Cortex of kidney (tissue), 1 donor: ENCODE measurements at places on chromosomes 1 and 21.

- DNase-seq, result no peak
Observed at GRCh38 chr1:28830814-28831213, 18.8 kb downstream of the OPRD1 start.

DNA sequence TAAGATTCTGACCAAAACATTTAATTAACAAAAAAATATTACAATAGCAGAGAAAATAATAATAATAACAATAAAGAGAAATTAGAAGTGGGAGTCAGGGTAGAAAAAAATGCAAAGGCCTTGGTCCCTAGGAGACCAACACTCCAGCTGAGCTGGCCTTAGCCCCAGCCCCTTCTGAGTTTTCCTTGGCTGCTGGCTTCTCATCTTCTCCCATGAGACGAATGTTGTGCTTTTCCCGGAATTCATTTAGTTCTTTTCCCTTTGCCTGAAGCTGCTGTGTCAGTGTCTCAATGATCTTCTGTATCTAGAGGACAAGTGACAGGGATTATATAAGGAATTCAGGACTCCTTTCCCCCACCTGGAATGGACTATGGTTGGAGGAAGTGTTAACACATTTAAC lies 2.4 kb downstream of the KLHDC9 start:
- no peak for DNase-seq

GRCh38 chr1:41662765-41663437 lies 178.4 kb upstream of the EDN2 start:
- no peak for DNase-seq

GRCh38 chr1:200892546-200892945 lies 2.2 kb upstream of the INAVA start:
- no peak for DNase-seq

GRCh38 chr1:58816072-58816746 lies 32.4 kb upstream of the JUN start:
- DNase-seq, result peak; percentile 46

DNA sequence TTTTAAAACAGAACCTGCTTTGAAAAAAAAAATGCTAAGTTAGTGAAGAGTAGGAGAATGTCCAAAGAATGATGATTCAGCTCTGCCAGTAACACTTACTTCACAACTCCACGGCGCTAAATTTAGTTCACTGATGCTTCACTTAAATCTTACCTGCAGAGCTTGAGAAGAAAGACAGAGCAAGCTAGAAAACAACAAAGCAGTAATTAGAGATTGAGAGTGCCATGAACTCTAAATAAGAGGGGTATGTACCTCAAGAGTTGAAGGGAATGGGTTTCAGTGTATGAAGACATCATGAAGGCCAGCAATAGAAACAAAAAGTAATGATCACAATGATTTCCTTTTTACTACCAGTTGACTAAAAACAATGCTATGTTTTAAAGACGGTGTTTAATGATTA lies 32.8 kb downstream of the EPRS1 start:
- no peak for DNase-seq

- DNase-seq, result no peak
Observed at GRCh38 chr1:155185783-155186066, 12.1 kb downstream of the TRIM46 start.

- no peak for DNase-seq
Observed at GRCh38 chr21:38869196-38869595, 63.5 kb downstream of the ETS2 start.

DNA sequence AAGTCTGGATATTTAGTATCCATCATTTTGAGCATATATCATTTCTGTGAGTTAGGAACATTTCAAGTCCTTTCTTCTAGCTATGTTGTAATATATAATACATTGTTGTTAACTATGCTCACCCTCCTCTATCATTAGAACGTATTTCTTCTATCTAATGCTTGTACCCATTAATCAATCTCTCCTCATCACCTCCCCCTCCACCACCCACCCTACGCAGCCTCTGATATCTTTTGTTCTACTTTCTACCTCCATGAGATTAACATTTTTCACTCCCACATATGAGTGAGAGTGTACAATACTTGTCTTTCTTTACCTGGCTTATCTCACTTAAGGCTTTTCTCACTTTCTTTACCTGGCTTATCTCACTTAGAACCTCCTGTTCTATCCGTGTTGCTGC lies 156.2 kb downstream of the FMN2 start:
- no peak for DNase-seq

DNA sequence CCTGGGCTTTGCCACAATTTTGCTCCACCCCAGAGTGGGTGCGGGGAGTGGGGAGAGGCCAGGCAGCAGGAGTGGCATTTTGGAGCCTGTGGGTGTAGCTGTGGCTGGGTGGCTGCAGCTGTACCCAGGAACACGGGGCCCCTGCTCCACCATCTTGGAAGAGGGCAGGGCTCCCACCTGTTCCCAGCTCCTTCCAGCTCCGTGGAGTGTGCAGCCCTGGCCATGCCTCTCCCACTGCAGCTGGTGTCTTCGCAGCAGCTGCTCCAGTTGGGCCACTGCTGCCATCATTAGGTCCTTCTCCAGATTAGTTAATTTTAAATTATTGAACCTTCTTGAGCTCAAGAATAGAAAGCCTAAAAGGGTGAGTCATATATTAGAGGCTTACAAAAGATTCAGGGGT lies 17.6 kb downstream of the FAM20B start:
- DNase-seq, result no peak

- DNase-seq, result no peak
Observed at GRCh38 chr1:95086949-95087533, 14.3 kb upstream of the ALG14 start.

DNA sequence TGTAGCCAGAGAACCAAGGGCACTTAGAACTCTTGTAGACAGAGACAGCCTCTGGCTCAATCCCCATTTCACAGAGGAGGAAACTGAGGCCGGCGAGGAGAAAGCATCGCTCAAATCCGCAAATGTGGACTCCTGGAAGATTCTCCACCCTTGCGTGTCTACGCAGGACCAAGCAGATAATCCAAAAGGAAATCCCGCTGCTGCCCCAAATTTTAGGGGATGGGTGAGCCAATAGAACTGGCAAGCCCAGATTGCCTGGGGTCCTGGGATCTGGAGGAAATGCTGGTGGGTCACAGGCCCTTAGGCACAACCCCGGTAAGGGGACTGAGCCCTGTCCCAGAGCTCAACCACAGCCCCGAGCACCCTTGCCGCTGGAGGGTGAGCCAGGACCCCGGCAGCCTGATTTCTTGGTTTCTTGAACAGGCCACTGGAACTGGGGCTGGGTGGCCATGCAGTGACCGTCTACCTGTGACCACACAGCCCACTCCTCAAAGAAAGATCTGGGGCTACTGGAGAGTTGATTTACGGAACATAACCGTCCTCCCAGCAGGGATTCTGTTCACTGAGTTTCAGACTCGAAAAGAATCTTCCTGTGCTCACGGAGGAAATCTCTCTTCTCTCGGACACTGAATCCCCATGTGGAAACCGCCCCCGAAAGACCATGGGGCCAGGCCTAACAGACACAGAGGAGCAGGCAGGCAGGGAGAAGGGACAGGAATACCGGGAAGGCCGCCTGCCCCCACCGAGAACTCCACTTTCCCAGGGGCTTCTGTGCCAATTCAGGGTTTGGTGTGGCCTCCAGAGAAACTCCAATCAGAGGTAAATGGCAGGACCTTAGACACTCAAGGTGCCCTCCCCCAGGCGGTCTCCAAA lies 238.4 kb downstream of the NPHP4 start:
- DNase-seq, result no peak

- no peak for DNase-seq
Observed at GRCh38 chr1:163974120-163974519, 584.9 kb upstream of the PBX1 start.

- no peak for DNase-seq
Observed at GRCh38 chr1:94753171-94753972, 66.8 kb upstream of the SLC44A3 start.

DNA sequence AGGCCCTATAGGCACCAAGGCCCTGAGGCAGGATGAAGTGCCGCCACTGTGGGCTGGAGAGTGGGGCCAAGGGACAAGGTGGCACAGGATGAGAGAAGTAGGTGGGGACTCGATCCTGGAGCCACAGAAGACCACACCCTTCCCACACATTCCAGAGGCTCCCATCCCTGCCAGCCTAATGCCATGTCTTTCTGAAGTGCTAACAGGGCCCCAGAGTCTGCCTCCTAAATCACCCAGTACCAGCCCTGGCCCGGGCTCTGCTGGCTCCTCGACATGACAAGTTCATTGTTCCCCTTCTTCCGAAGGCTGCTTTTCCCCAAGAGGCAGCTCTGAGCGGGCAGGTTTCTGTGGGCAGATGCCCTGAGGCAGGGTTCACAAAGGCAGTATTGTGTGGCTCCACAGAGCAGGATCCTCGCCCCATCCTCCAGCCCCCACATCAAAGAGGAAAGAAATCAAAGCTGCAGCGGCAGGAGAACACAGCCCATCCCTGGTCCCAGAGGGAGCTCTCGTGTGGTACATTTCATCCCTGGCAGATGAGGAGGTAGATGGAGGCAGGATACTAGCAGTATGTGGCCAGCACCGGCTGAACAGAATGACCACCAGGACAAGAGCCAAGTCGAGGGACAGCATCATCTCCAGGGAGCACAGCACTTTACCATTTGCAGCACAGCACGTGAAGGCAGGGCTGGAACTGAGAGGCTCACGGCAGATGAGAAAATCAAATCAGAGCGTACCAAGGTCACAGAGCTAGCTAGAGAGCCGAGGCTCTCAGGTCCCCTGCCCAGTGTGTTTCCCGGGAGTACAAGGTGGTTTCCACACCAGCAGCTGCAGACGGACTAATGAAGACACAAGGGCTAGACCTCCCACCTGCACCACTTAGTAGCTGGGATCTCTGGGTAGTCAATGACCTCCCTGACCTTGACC lies 64.8 kb downstream of the SYF2 start:
- no peak for DNase-seq

DNA sequence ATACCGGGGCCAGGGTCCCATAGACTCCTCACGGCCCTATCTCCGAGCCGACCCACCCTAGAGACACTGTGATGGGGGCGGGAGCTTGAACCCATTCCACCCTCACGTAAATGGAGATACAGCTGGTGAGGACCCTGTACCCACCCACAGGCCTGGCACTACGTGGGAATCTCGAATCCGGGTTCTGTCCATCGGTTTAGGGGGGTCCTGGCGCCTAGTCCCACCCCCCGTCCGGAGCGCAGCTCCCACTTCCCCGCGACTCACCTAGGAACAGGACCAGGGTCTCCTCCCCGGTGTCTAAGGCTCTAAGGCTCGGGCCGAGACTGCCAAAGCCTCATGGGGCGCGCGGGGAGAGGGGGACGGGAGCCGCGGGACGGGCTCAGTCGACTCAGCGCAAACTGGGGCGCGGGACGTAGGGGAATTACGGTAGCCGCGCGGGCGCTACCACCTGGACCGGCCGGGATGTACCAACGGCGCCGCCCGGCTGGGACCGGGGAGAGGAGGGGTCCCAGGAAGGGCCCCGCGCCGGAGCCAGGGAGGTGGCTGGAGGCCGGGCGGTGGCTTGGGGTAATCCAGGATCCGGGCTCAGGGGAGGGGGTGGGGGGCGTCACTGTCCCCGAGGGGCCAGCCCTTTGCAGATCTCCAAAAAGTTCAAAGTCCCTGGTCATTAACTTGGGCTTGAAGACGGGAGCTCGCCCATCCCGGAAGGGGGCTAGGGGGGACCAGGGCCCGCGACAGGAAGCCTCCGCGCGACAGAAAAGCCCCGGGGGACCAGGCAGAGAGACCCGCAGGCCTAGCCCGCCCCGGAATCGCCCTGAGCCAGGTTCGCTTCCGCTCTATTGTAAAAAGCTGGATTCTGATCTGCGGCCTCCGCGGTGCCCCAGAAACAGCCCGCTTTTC lies 1.0 kb downstream of the PLEKHG5 start:
- DNase-seq, result no peak

DNA sequence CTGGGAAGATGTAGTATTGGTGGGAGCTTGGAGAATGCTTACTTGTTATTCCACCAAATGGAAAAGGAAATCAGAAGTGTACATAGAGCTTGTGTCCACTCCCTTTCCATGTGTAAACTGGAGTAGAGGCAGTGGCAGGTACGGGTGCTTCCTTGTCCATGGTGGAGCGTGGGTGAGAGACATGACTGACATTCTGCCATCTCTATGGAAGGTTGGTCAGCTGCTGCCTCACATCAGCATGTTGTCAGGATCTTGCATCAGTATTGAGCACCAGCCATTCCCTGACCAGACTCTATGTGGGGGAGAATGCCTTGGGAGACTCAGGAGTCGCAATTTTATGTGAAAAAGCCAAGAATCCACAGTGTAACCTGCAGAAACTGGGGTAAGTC lies 19.8 kb downstream of the NLRP3 start:
- no peak for DNase-seq

DNA sequence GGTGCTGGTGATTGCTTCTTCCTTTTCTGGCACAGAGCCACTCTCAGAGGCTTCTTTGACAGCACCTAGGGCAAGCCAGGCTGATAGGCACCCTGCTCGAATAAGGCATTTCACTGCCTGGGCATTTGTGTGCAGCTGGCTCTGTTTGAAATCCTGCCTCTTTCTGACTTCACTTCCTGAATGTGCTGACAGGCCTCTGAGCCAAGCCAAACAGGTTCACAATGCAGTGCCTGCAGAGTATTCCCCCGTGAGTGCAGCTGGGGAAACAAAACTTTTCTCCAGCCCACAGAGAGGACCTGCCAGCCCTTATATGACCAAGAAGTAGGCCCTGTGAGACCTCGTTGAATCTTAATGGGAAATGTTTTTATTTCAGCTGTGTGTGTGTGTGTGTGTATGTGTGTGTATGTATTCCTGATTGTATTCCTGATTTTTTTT lies 10.4 kb downstream of the JUN start:
- DNase-seq, result no peak

DNA sequence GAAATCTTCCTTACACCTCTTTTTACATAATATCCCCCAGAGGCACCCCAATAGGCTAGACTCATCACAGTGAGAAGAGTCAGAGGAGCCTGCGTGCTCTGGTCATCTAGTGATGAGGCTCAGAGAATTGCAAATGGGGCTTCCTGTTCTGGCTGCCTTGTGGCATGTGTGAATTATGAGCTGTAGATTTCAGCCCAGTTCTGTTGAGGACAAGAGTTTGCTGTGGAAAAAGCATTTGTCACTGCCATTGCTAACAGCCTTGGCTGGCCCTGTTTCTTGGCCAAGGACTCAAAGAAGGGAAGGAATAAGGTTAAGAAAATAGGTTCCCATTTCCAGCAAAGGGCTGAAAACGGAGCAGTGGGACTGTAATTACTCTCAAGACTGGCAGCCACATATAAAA lies 30.7 kb downstream of the MRAP start:
- DNase-seq, result no peak

DNA sequence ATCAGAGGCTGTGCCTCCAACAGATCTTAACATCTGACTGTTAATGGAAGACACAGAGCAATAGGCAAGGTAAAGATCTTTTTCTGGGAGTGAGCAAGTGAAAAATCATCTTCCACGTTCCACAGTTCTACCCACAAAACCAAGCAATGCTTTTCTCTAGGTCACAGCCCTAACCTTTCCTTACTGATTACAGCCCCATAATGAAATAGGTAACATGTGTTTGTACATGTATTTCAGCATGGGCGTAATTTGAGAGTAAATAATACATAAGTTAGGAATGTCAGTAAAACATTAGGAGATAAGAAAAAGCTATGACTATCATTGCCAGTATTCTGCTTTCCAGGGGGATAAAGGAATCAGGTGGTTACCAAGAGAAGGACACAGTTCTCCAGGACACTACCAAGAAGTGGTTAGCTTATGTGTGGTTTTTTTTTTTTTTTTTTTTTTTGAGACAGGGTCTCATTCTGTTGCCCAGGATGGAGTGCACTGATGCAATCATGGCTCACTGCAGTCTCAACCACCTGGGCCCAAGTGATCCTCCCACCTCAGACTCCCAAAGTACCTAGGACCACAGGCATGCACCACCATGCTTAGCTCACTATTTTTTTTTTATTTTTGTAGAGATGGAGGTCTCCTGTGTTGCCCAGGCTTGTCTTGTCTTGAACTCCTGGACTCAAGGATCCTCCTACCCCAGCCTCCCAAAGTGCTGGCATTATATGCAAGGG lies 72.0 kb downstream of the DAP3 start:
- no peak for DNase-seq

- DNase-seq, result no peak
Observed at GRCh38 chr1:8764293-8764937, 53.0 kb downstream of the RERE start.
